ENCODE measurements at places on chromosomes 7 and 10.

DNA sequence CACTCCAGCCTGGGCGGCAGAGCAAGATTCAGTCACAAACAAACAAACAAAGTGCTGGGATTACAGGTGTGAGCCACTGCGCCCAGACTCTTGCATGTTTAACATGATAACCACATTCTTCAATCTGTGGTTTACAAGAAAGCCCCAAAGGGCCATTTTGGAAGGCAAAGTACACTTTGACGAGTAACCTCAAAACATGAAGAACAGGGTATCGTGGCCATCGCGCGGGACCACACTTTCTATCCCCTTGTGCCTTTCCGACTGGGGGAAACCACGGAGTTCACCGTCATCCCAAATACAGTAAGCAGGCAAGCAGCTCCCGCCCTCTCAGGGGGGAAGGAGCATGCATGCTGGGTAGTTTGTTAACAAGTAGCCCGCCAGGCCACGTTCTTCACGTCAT, 125.2 kb downstream of the RNF216 start:
- no peak for DNase-seq

DNA sequence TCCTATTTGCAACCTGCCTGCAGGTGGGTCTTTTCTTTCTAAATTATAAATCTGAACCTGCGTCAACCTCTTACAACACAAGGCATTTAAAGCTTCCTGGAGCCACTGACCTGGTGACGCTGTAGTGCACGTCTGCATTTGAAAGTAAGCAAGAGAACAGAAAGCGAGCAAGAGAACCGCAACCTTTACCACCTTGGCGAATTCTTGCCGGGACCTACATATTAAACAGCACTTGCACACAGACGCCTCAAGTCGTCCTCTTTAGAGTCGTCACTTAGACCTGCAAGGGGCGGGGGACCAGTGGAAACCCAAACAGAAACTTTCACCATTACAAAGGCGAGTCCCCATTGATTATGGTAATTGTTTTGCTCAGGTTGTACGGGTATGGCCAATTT, 9.5 kb downstream of the GLI3 start:
- DNase-seq: peak; percentile 15

- no peak for DNase-seq
Observed at GRCh38 chr7:5692112-5692844, 89.2 kb downstream of the RNF216 start.

DNA sequence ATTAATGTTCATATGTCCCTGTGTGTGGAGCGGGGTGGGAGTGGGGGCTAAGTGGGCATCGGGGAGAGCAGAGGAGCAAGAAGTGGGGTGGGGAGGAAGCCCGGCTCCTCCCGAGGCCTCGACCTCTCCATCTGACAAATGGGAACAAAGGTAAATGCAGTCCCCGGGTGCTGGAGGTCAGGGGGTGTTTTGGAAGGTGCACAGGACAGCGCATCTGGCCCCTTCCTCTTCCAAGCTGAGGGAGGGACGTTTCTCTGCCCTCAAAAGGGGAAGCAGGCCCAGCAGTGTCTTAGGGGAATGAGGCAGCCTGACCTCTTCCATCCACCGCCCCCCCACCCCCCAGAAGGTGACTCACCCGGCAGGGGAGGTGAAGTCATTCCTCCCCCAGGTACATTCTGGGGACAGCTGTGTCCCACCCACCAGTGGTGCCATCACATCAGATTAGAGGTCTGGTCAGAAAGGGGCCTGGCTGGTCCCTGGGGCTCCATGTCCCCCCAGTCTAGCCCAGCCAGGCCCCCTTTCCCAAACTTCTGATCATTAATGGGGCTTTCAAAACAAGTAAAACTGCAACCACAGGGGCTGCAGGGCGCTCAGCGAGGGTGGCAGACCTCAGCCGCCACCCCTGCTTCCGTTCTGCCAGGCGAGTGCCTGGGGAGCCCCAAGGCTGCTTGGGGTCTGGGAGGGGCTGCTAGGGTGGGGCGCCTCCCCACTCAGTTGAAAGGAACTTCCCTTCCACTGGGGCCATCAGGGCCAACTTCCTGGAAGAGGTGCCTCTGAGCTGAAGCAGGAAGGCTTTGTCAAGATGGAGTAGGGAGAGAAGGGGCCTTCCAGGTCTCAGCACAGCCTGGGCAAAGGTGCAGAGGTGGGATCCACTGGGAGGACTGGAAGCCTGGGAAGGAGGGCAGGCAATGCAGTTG, 10.8 kb downstream of the LFNG start:
- peak; percentile 90 for DNase-seq

DNA sequence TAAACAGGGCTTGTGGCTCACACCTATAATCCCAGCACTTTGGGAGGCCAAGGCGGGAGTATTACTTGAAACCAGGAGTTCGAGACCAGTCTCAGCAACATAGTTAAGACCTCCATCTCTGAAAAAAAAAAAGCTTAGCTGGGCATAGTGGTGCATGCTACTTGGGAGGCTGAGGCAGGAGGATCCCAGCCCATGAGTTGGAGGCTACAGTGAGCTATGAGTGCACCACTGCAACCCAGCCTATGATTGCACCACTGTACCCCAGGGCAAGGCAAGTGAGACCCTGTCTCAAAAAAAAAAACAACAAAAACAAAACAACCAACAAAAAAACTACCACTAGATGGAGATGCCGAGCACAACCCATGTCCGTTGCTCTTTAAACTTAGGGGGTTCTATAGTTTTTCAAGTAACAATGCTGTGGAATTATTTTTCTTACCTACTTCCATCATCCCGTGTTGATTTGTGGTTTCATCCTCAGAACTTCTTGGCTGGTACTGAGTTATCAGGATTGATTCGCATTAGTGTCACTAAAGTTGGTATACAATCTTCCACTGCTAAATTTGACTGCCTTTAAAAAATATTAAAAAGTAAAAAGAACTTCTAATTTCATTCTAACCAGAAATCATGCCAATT, 12.2 kb upstream of the REPIN1 start:
- peak; percentile 41 for DNase-seq

DNA sequence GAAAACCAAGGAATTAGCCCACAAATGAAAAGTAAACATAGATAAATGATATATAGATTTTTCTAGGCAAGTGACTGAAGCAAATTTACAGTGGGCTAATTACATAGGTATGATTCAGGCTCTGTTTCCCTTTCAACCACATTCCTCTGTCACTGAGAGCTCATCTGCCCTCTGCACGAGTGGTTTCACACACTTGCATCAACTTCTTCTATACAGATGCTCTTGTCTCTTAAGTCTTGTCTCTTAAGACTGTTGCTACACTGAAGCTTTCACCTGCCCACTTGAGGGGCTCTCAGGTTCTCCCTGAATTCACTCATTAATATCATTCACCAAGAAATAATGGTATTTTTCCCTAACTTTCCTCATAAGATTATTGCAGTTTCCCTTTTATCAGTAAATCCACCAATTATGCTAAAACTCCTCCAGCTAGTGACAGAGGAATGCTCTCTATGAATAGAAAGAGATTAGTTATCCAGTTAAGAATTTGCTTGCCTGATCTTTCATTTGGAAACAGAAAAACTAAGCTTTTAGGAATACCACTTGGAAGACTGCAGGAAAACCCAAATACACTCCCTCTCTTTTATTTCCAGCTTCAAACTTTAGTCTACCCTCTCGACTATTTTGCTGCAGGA, 95.7 kb downstream of the ELAPOR2 start:
- peak; percentile 6 for DNase-seq

- DNase-seq: no peak
Observed at GRCh38 chr7:75906991-75907667, 7.8 kb upstream of the POR start.

DNA sequence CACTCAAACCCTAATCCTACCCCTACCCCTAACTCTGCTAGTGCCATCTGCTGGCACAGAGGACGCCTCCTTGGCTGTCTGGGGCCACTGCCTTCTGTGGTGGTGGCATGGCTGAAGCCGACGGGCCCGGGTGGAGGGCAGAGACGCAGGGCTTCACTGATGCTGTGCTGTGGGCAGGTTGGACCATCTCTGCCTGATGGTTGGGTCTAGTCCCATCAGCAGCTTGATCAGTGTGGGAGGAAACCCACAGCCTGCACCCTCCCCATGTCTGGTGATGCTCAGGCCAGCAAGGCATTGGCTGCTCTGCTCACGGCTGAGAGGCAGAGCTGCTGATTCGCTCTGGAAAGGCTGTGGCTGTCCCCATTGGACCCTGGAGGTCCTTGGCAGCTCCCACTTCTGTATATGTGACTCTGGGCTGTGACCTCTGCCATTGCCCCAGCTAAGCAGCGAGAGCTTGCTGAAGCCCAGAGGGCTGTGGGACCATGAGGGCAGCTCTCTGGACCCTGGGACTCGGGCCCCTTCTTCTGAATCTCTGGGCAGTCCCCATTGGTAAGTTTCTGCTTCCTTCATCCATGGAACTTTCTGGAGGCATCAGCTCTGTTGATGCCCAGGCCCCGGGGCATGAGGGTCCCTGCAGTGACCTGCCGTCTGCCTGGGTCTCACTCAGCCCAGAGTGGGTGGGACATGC, at the start of gene SCART1:
SCART1 (plus strand) TSS at position 430 of the 688 bp plus-strand sequence; CDS start at position 483, 53 bp downstream.
- peak; percentile 47 for DNase-seq

- DNase-seq: no peak
Observed at GRCh38 chr10:18308600-18308999, 168.4 kb downstream of the CACNB2 start.

DNA sequence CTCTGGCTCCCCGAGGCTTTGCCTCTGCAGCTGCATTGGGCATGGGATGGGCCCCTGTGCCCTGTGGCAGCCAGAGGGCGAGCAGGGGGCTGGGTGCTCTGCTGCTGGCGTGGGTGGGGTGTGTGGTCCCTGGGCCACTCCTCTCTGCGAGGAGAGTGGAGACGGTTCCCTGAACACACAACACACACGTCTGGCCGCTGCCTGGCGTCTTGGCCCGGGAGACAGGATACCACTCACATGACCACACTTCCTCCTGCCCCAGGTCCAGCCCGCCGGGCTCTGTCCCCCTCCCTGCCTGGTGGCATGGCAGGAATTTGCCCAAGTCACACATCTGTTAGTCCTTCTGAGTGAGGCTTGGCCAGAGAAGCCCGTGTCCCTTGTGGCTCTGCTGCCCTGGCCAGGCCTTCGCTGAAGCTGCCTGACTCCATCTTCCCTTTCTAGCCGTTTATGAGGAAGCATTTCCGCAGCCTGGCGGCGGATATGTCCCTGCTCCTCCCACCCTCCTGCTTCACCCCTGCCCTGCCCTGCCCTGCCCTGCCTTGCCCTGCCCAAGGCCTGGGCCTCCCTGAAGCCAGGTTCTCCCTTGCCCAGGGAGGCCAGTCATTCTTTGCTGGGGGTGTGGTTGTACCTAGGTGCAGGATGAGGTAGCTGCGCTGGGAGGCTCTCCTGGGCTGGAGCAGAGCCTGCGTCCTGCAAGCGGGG, 3.0 kb downstream of the BRI3 start:
- no peak for DNase-seq

GRCh38 chr10:70188768-70189167, 18.5 kb upstream of the SAR1A start:
- no peak for DNase-seq

GRCh38 chr10:8361510-8361844, 307.0 kb downstream of the GATA3 start:
- DNase-seq: peak; percentile 78

- DNase-seq: no peak
Observed at GRCh38 chr10:44628921-44629320, 244.0 kb upstream of the CXCL12 start.

GRCh38 chr10:133365461-133366129, 7.6 kb downstream of the ECHS1 start:
- no peak for DNase-seq

DNA sequence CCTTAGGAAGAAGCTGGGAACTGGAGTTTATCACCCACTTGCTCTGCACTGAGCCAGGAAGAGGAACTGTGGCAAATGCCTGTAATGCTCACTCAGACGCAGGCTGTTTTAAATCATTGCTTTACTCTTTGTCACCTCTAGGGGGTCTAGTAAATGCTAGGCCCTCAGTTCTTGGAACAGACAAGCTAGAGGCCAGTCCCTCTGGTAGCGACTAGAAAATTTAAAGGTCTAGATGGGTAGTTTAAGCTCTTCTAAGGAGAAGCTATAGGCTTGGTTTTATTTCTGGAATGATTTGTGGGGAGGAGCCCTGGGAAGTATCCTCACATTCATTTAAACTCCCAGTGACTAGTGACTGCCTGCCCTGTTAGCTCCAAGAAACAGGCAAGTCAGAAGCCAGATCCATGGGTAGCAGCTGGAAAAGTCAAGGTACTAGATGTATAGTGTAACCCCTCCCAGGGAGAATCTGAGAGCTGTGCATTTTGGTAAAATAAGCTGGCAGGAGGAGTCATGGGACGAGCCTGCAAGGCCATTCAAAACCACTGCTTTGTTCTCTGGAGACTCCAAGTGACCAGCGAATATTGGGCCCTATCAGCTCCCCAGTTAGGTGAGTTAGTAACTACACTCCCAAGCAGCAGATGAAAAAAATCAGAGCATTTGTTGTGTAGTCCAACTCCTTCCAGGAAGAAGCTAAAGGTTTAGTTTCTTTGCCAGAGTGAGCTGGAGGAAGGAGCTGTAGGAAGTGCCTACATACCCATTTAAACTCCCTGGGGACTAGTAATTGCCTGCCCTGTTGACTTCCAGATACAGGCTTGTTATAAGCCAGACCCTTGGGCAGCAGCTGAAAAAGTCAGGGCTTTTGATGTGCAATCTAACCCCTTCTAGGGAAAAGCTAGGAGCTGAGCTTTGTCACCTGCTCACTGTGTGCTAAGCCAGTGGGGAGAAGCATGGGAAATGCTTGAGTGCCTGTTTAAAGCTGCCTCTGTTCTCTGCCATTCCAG, 68.9 kb downstream of the DYNC1I1 start:
- DNase-seq: peak; percentile 10

DNA sequence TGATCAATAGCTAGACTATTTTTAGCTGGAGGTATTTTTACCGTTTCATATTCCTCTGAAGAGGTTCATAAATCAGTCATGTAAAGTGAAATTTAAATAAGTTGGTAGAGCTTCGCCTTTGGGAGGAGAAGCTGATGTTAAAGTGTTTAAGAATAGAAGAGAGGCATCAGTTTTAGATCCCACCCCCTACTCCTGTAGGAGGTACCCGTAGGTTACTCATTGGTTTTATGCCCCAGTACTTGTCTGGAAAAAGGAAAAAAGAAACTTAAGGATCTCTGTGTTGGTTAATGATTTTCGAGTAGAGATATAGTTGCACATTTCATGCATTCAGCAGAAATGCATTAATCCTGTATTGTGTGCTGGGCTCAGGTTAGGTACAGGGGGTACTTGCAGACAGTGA, 8.7 kb downstream of the ZNF365 start:
- DNase-seq: no peak

- DNase-seq: peak; percentile 62
Observed at GRCh38 chr7:56105508-56105907, 768 bp downstream of the CHCHD2 start.

GRCh38 chr7:134513169-134513752, 14.1 kb upstream of the AKR1B10 start:
- peak; percentile 50 for DNase-seq

DNA sequence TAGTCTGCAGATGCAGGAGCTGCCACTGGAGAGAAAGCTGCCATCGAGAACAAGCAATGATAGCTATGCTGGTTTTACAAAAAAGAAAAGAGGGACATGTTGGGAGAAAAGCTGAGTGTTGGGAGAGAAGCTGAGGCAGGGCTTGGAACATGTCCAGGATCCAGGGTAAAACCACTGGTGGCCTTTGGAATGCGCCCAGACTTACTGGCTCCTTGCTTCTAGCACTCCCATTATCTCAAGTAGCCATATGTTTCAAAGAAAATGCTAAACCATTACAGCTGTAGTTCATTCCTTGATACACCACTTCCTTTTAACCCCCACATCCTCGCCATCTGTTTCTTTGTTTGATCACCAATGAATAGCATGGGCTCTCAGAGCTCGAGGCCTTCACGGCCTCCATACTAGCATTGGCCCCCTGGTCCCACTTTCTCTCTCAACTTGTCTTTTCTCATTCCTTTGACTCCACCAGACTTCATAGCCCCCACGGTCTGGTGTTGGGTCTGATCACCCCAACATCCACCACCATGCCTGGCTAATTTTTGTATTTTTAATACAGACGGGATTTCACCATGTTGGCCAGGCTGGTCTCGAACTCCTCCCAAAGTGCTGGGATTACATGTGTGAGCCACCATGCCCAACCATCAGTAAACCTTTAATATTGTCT, 23.8 kb upstream of the PLAC9 start:
- DNase-seq: no peak
